ENCODE measurements at places on chromosomes 5 and 9.

GRCh38 chr5:42943931-42944631 is 96.0 kb downstream of the ANXA2R start:
- DNase-seq, result no peak

- DNase-seq, result no peak
Observed at GRCh38 chr5:98902733-98903132, 26.1 kb downstream of the CHD1 start.

DNA sequence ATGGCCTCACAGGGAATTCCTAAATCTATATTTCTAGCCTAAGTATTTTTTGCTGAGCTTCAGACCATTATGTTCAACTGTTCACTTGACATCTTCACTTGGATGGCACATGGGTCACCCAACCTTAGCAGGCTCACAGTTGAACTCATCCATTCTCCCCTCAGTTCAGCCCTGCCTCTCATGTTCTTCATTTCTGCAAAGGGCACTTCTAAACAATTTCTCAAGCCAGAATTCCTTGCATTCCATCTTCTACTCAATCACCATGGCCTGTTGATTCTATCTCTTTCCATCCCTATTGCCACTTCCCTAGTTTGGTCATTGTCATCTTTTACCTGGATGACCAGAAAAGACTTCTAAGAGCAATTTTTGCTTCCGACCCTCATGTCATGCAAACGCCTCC is 7.3 kb upstream of the RGS3 start:
- no peak for DNase-seq

- DNase-seq, result no peak
Observed at GRCh38 chr9:94656200-94656599, 16.9 kb upstream of the FBP1 start.

DNA sequence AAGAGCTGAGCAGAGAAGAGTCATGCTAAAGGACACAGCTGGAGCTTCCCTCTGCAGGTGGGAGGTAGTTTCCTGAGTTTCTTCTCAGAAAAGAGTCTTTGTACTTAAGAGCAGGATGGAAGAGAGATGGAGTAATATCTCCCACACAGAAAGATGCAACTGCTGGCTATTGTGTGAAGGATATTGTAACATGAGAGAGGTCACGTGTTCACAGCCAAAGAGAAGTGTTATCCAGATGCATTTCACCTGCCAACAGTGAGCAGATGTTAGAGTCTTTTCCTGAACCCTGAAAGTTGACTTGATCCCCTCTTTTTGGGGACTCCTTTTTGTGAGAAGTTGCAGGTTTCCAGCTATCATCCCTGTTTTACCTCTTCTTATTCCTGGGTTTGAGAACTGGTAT is 14.0 kb upstream of the TRIO start:
- no peak for DNase-seq

- DNase-seq, result no peak
Observed at GRCh38 chr5:1522601-1523479, 920 bp downstream of the LPCAT1 start.

GRCh38 chr5:56429110-56429561 is 196.0 kb upstream of the ANKRD55 start:
- no peak for DNase-seq

DNA sequence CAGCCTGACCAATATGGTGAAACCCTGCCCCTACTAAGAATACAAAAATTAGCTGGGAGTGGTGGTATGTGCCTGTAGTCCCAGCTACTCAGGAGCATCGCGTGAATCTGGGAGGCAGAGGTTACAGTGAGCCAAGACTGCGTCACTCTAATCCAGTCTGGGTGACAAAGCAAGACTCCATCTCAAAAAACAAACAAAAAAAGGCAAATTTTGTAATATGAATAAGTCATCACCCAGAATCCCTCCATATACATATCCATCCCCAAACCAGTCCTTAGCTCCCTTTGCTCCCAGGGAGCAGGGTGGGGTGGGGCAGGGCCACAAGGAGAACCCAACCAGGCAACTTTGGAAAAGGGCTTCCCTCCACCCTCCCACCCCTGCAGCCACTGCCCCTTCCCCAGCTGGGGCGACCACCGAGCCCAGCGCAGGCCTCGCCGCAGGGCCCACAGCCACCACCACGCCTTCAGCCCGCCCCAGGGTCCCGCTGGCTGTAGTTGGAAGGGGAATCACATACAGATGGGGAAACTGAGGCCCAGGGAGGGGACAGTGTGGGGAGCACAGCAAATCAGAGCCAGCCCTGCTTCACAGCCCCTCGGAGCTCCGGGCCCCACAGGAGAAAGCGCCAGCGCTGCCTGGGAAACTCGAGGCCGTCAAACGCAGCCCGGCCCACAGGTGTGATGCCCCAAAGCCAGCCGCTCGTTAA is 7.8 kb downstream of the NOTCH1 start:
- DNase-seq, result no peak

DNA sequence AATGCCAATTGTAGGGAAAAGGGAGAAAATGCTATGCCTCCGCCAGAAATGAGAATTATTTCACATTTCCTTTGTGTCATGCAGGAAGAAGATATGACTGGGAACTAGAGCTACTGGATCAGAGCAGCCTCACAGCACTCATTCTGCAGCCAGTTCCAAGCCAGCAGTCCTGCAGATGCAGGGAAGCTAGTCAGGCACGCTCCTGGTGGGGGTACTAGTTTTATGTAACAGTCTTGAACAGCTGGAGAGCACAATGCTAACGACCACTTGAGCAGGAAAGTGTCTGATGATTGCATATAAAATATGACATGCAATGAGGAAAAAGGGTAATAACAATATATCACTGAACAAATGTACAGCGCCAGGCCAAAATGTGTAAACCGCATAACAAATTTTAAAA is 21.7 kb downstream of the CDH10 start:
- no peak for DNase-seq

DNA sequence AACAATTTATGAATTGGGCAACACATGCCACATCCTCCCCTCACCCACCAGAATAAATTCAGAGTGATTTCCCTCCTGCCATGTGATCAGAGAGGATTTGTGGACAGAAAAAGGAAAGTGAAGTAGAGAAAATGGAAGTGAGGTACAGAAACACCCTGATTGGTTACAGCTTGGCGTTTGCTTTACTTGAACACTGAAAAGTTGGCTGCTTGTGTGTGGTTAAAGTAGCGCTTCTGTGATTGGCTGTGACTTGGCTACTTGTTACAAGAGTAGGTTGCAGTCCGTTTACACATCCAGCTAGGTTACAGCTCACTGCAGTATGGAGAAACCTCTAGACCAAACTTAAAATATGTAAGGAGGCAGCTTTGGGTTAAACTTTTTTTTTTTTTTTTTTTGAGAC is 205.2 kb upstream of the ZNF608 start:
- no peak for DNase-seq

- no peak for DNase-seq
Observed at GRCh38 chr9:81819155-81819554, 109.1 kb upstream of the SPATA31D4 start.

- no peak for DNase-seq
Observed at GRCh38 chr5:178108966-178109365, 4.4 kb upstream of the N4BP3 start.

GRCh38 chr9:123686829-123687192 is 243.1 kb downstream of the DENND1A start:
- no peak for DNase-seq

DNA sequence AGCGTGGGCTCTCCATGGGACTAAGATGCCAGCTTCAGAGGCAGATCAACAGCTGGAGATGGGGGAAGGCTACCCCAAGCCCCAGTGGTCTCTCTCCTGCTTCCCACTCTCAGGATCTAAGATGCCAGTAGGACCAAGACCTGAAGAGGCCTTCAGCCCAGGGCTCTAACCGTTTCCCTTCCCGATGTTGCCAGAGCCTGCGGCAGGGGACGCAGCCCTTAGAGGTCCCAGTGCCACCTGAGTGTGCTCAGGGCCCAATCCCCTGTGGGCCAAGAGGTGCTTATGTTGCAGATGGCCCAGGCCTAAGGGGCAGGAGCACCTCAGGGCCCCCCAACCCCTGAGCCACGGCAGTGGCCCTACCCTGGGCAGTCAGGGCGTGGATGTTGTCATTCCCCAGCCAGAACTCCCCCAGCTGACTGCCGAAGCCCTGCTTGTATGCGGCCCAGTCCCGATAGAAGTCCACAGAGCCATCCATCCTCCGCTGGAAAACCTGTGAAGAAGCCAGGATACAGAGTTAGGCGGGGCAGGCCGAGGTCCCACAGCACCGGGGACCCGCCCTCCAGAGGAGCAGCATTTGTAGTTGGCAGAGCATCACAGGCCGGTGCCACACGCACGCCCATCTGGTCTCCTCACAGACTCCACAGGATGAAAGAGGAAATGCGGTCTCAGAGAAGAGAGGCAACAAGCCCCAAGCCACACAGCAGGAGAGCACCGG is 5.4 kb downstream of the FCN1 start:
- DNase-seq, result no peak

DNA sequence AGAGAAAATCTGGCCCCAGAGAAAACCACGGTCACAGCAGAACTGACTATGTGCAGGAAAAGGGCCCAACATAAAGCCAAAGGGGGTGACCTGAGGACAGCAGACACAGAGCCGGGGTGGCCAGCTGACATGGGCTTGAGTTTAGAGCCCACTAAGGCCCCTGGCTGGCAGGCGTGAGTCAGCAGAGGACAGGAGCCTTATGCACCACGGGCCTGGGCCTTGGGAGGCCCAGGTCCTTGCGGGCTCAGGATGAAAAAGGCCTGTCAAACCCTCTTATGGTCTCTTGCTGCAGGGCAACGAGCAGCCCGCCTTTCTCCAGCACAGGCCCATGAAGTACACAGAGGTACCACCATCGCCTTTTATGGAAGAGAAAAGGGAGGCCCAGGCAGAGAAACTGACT is 19.7 kb downstream of the STK10 start:
- DNase-seq, result no peak

GRCh38 chr5:177317959-177318377 is 6.3 kb upstream of the MXD3 start:
- DNase-seq, result peak; percentile 42

DNA sequence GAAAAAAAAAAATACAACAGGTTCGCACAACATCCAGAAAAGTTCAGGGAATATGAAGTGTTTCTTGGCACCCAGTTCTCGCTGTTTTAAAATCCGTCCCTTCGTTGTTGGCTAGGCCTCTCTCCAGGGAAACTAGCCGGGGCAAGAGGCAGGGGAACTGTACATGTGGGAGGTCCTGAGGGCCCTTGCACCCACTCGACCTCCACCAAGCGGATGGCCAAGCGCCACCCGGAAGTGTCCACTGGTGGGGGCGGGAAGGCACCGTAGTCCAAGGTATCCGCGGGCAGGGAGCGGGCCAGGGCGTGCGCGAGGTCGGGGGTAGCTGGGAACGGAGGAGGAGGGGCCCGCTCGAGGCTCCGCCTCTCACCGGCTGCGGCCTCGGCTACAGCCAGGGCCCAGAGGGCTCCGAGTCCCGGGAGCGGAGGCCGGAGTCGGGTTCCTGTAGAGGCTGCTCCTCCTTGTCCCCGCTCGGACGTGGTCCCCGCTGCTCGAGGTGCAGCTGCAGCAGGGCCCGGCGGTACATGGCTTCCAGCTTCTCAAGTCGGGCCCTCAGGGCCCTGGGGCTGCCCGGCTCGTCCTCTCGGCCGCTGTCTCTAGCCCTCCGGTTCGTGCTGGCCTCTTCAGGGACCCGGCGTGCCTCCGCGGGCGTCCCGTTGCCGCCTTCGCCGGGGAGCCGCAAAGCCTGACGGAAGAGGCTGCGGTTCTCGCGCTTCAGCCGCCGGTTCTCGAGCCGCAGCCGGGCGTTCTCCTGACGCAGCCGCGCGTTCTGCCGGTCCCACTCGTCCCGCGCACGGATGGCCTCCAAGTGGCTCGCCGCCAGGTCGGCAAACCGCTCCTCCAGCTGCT is 720 bp downstream of the TUSC1 start:
- DNase-seq, result no peak

GRCh38 chr5:56358703-56359681 is 125.9 kb upstream of the ANKRD55 start:
- DNase-seq, result no peak

DNA sequence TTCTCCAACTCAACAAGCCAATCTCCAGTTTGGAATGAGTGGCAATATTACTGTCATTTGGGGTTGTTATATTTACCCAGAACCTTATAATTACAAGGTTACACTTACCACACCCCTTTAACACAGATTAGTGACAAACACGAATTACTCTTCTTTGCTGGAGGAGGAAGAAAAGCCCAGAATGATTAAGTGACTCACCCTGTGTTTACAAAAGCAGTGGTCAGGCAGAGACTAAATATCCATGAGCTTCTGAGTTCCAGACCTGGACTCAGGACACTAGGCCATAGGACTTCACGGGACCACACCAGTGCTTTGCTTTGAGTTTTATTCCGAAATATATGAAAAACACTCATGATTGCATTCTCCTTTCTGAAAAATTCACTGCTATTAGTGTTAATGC is 370.8 kb downstream of the TLE1 start:
- no peak for DNase-seq

GRCh38 chr5:150138551-150139265 is 16.9 kb downstream of the PDGFRB start:
- DNase-seq, result no peak

DNA sequence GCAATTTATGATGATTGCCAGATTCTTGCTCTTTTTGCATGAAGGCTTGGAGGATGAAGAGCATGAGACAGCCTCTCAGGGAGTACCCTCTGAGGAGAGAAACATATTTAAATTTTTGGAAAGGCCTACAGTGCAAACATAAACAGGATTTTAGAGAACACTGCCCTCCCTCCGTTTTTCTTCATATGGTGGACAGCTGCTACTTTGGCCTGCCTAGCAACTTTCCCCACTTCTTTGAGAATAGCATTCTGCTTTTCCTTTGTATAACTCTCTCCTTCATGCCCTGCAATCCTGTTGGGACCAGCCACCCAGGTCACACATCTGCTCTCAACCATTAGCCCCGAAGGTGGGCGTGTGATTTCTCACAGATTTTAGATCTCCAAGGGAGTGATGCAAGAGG is 20.5 kb upstream of the TXN start:
- DNase-seq, result no peak

DNA sequence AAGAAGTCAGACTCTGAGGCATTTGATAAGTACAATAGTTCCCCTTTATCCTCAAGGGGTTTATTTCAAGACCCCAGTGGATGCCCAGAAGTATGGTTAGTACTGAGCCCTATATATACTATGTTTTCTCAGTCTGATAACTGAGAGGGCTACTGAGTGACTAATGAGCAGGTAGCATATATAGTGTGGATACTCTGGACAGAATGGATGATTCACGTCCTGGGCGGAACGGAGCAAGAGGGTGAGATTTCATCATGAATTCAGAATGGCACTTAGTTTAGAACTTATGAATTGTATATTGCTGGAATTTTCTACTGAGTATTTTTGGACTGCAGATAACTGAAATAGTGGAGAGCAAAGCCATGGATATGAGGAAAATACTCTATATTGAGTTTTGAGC is 457.6 kb downstream of the PLK2 start:
- no peak for DNase-seq

DNA sequence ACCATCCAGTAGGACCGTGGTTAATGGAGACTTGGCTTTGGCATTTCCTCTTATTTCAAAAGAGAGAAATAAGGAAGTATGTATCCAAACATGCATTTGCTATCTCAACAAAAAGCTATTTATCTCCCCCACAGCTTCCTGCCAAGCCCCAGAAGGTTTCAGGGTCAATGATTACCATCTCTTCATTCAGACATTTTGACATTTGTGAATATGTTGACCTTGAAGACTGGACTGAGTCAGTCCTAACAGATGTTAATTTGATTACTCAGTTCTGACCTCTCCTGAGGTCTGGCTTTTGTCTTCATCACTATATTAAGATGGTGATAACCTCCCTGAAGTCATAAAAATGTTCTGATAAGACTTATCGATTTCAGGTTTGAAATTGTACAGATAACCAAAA is 479.4 kb downstream of the AGTPBP1 start:
- no peak for DNase-seq

Measured in activated CD8-positive, alpha-beta memory T cell treated with anti-CD3 and anti-CD28 coated beads for 1 hour (primary cell).